Left lung (tissue), 14 donors: ENCODE measurements at places on chromosomes 2 and 18. TPM values are rescaled to one million over a fixed set of nuclear protein-coding genes. Genes with fewer than 3 reads are reported as not detected.

DNA sequence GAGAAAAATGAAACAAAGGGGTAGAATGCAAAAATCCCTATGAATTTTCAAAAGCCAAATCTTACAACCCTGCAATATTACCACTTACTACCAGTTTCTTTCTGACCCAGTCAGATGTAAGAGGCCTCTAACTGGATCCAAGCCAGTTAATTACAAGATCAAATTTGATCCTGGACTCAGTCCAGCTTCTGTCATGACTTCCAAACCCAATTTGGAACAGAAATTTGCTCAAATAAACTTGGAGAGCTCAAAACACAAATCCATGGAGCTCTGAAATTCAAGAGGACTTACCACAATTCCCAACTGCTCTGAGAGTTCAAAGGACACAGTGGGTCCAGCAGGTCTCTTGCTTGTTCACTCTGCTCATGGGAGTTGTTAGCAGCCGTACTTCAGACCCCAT, 1271.7 kb upstream of the SLC39A10 start:
- DNase-seq = no peak

The CNTNAP5 gene
- not detected for polyA plus RNA-seq

The TDRD15 gene
- not detected for polyA plus RNA-seq

- DNase-seq = no peak
These were observed 508.5 kb downstream of the PID1 start for GRCh38 chr2:228762565-228762964.

The FEV gene
- polyA plus RNA-seq = not detected

The SLC23A3 gene
- 2.6 TPM for polyA plus RNA-seq

GRCh38 chr18:51614033-51614432, 416.6 kb upstream of the MEX3C start:
- DNase-seq = no peak

GRCh38 chr2:51722311-51722710, 690.4 kb upstream of the NRXN1 start:
- no peak for DNase-seq

GRCh38 chr2:225272173-225272572, 127.3 kb upstream of the NYAP2 start:
- DNase-seq = no peak

The AOX1 gene
- 6.7 TPM for polyA plus RNA-seq

DNA sequence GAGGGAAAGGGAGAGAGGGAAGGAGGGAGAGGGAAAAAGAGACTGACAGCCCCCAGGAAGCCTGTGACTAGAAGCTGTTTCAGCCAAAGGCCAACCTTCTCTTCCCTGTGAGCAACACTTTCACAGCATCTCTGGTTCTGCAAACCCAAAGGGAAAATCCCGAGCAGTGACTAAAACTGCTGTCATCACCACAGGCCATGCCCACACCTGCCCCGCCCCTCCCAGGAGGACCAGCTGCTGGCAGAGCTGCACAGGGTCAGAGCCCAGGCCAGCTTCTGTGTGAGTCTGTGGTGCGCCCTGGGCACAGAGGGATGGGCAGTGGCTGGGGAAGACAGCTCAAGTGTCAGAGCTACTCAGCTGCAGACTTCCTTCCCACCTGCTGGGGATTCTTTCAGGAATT, 64.9 kb upstream of the OTOS start:
- DNase-seq = no peak

- DNase-seq = no peak
These were observed 16.0 kb downstream of the CD28 start for GRCh38 chr2:203722411-203722810.

The CELF4 gene
- polyA plus RNA-seq = 7.6 TPM

The MSTN gene
- polyA plus RNA-seq = 1.2 TPM

DNA sequence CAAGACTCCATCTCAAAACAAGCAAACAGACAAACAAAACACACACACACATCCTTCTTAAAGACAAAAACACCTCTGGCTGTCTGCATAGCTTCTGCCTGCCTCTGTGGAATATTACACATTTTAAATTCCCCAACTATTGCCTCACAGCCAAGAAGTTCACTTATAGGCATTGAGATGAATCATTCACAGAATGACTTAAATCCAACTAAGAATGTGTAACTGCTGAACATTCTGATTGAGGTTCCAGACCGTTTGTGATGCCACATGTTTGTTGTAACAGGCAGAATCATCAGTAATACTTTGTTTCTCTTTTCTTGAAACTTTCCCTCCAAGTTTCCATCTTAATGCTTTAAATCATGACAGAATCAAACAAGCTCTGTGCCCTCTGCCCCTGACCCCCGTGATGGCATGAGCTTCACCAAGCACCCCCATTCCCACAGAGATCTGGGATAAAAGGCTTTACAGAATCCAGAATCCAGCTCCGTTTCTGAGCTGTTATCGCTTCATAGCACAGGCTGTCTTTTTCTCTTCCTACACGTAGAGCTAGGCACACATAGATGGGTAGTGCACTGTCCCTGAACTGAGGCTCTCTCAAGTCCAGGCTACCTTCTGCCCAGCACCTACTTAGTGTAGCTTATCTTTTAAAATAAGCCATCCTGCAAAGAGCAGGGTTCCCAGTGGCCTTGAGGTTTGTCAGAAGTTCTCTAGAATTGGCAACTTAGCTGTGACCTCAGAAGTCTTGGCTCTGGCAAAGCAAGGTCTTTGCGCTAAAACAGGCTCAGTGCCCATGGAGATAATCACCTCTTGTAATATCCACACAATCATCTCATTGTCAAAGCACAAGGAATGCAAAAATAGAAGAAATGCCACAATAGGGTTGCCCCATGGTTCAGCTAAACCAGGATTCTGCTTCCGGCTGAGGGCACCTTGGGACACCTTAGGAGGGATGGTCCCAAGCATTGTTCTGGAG, 32.9 kb downstream of the EPAS1 start:
- no peak for DNase-seq

DNA sequence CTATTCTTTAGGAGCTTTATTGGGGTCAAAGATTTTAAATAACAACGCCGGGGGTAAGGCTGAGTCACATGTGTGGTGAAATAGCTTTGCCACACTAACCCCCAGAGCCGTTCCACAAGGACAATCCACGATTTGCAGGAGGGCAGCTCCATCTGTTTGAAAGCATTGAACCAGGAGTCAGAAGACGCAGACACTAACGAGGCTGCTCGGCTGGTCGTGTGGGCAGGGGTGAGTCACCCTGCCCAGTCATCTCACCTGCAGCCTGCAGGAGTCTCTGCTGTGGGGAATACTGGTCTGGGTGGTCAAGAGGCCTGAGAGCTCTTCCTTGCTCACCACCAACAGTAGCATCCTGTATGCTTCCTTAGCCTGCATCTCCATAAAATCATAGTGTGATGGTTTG, 149.2 kb upstream of the NCK2 start:
- no peak for DNase-seq

DNA sequence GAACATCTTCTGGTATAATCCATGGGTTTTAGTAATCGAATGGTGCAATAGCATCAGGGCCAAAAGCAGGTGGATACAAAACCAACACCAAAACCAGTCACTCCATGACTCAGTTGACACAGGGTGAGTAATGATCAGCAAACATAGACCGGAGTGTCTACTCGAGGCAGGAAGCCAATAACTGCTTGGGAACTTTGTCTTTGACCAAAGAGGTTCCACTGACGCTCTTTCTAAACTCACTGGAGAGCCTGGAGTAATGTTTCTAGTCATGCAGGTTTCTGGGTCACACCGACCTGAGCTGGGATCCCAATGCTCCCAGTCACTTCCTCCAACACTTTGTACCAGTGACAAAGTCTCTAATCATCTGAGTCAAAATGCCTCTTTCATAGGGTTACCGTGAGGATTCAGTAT, 30.9 kb downstream of the MREG start:
- peak; percentile 49 for DNase-seq

DNA sequence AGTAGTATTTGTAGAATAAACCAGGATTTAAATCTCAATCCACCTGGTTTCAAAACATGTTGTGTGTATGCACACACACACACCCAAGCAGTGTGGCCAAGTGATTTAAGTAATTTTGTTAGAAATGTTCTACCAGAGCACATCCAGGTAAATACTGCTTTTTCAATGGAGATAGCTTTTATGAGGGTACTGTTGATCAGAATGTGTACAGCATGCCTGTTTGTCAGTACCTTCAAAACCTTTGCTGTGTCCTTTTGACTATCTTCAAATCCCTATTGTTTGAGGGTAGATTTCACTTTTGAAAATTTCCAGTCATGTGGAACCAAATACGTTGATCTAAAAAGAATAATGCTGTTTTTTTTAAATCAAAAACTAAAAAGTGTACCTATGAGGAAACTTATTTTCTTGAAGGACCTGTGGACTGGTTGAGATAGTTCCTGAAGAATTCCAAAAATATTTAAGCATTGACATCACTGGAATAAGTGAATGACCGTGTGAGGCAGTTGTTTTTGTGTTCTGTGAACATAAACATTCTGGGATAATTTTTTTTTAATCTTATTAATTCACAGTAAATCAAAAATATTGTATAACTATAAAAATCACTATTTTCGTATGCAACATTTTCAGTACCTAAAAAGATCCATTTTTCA, 70.9 kb downstream of the PTRHD1 start:
- DNase-seq = no peak

- DNase-seq = no peak
These were observed 94.7 kb downstream of the MAP4K4 start for GRCh38 chr2:101792208-101792607.

GRCh38 chr2:69741229-69741574, 732 bp upstream of the ANXA4 start:
- DNase-seq = peak; percentile 60

The ALLC gene
- not detected for polyA plus RNA-seq

GRCh38 chr2:113692698-113693428, 63.6 kb downstream of the SLC35F5 start:
- no peak for DNase-seq

GRCh38 chr2:69469375-69469774, 32.1 kb upstream of the NFU1 start:
- DNase-seq = no peak

The CYP26B1 gene
- polyA plus RNA-seq = 7.6 TPM

DNA sequence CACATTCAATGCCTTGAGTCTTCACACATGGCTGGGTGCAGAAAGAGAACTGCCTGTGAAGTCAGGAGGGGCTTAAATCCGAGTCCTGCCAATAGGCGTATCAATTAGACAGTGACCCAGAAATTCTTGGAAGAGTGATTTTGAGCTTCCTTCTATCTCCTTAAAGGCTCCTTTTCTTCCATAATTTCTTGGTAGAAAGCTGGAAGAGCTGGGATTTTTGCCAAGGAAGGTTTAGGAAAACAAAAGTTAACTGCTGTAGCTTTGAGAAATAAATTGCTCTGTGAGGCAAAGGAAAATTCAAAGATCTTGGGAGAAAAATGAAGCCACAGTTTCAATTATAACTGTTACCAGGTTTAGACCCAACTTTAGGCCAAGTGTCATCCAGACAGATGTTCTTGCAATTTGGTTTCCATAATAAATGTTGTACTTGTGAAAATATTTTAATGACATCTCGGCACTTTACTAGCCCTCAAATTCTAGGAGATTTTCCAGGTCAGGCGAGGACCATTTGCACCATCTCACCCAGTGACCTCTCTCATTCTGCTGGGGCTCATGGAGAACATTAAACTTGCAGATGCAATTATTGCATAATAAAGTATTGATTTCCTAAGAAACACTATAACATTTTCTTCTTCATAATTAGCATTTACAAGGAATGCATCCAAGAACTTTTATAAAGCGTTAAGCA, 329.7 kb upstream of the MEIS1 start:
- no peak for DNase-seq

- no peak for DNase-seq
These were observed 123.5 kb downstream of the MBD2 start for GRCh38 chr18:54100920-54101470.

DNA sequence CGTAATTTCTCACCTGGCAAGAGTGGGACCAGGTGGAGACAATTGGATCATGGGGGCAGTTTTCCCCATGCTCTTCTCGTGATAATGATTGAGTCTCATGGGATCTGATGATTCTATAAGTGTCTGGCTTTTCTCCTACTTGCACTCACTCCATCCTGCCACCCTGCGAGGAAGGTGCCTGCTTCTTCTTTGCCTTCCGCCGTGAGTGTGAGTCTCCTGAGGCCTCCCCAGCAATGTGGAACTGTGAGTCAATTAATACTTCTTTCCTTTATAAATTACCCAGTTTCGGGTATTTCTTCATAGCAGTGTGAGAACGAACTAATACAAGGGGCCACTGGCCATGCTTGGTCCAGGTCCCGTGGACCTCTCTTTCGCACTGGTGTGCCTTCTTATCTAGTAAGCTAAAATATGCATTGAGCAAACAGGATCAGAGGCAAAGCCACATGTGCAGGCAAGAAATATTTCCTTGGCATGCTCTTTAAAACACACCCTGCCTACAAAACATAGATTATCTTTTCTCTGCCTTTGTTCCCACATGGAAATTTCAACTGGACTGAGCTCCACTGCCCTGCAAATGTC, 821.1 kb downstream of the TRIB2 start:
- no peak for DNase-seq

The TLX2 gene
- not detected for polyA plus RNA-seq

DNA sequence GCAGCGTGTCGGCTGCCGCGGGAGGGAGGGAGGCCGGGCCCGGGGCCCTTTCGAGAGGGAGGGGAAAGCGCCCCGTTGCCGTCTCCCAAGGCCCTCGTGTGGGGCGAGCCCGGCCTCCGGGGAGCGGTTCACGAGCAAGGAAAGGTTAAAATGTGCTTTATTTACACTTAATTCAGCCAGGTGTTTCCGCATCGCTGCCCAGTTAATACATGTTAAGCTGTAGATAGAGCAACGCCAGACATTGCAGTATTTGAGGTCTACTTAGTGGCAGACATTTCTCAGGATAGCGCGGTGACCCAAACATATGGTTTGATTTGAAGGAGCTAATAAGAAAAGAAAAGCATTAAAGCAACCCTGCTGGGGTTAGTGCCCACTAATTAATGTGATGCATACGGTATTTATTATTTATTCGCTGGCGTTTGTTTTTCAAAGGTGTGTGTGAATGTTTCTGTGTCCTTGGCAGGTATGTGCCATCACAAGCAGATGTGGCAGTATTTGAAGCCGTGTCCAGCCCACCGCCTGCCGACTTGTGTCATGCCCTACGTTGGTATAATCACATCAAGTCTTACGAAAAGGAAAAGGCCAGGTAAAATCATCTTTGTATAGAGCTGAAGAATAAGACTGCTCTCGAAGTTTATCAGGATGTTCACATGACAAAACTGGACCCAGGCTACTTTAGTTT, 571 bp downstream of the EEF1B2 start:
- DNase-seq = no peak

DNA sequence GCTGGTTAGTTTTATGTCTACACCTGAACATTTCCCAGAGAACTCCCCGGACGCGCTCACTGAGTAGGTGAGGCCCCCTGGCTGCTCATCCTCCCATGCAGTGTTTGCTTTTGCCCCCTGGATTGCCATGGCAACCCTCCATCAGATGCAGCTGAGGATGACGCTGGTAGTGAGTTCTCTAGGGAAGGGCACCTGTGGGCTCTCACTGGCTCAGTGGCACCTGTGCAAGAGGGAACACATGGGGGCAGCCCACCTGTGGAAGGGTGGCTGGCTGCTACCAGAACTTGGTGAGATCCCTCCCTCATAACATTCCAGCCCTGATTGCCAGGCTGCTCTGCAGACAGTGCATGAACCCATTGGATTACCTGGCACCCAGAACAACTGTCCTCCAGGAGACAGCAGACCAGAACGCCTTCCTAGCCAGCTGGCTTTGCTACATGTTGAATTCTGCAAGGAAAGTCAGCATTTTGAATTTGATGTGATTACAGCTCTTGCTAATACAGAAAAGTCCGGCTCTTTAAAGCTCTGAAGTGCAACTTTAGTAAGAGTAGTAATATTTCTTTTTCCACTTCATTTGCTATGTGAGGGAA, 21.7 kb downstream of the COA5 start:
- DNase-seq = no peak
